ENCODE measurements at places on chromosomes 7 and 10. TPM values are rescaled to one million over a fixed set of nuclear protein-coding genes. Genes with fewer than 3 reads are reported as not detected.

Gene ACSL5
- polyA plus RNA-seq = 8.9 TPM

Gene HOXA11
- polyA plus RNA-seq = not detected

Gene UPK3B
- polyA plus RNA-seq = 0.09 TPM

Gene SKIDA1
- 0.23 TPM for polyA plus RNA-seq

Gene CYP2W1
- not detected for polyA plus RNA-seq

Gene BLNK
- 0.95 TPM for polyA plus RNA-seq

Gene SPAM1
- not detected for polyA plus RNA-seq

Gene CFAP46
- polyA plus RNA-seq = 0.36 TPM

Gene HOXA3
- polyA plus RNA-seq = 0.37 TPM

Gene TRUB1
- 3.9 TPM for polyA plus RNA-seq

Gene OR6B1
- polyA plus RNA-seq = not detected

Measured in heart right ventricle (tissue), 16 donors.